ENCODE measurements at places on chromosomes 2 and 18.

DNA sequence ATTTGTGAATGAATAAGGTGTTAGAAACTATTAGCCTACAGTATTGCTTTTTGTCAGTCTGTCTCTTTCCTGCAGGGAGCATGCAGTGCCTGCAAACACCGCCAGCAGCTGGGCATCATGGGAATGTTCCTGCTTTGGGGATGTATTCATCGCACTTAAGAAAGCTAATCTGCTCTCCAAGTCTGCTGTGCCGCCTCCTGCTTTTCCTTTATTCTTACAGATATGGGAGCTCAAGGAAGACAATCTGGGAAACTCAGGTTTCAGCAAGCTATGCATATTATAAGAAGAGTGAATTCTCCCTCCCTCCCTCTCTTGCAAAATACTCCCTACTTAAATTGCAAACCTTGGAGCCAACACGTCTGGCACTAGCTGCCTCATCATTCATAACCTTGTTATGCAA, 479.2 kb upstream of the ACVR2A start:
- no peaks in the 10 kb centered on the region for H3K27me3 ChIP-seq
- DNase-seq: no peak
- no peak overlapping the region for H3K27ac ChIP-seq
- no peaks in the 10 kb centered on the region for H3K4me1 ChIP-seq
- no peaks in the 10 kb centered on the region for H3K36me3 ChIP-seq

DNA sequence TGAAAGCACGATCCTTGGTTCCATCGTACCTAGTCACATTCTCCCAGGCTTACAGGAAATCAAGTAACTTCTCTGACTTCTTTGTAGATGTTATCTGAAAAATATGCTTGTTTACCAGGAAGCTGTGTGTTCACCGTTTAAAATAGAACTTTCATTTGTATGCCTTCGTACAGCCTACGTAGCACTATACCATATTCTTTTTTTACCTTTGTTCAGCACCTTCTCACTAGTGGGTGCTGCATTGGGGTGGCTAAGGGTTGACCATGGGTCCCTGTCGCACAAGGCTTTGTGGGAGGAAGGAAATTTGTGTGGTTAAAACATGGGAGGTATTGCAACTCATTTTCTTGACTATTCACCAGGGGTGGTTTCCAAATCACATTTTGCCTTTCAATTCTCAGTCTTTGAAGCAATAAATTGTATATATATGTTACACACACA, 16.6 kb downstream of the MALT1 start:
- no peaks in the 10 kb centered on the region for H3K4me1 ChIP-seq
- H3K36me3 ChIP-seq: no peaks in the 10 kb centered on the region
- H3K27ac ChIP-seq: no peak overlapping the region
- no peak overlapping the region for H3K4me3 ChIP-seq

DNA sequence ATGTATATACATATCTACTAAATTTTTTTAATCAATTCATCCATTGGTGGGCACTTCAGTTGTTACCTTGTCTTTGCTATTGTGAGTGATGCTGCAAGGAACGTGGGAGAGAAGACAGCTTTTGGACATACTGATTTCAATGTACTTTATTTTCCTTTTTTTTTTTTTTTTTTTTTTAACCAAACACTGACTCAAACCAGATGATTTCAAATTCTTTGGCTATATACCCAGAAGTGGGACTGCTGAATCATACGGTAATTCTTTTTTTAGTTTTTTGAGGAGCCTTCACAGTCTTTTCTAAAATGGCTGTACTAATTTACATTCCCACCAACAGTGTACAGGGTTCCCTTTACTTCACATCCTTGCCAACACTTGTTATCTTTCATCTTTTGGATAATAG, 204.7 kb downstream of the INSIG2 start:
- no peak overlapping the region for H3K27ac ChIP-seq
- no peak overlapping the region for H3K4me3 ChIP-seq
- no peaks in the 10 kb centered on the region for H3K36me3 ChIP-seq

GRCh38 chr2:214800180-214800579, 9.3 kb downstream of the BARD1 start:
- no peaks in the 10 kb centered on the region for H3K36me3 ChIP-seq
- no peaks in the 10 kb centered on the region for H3K4me1 ChIP-seq
- no peaks in the 10 kb centered on the region for H3K27me3 ChIP-seq

DNA sequence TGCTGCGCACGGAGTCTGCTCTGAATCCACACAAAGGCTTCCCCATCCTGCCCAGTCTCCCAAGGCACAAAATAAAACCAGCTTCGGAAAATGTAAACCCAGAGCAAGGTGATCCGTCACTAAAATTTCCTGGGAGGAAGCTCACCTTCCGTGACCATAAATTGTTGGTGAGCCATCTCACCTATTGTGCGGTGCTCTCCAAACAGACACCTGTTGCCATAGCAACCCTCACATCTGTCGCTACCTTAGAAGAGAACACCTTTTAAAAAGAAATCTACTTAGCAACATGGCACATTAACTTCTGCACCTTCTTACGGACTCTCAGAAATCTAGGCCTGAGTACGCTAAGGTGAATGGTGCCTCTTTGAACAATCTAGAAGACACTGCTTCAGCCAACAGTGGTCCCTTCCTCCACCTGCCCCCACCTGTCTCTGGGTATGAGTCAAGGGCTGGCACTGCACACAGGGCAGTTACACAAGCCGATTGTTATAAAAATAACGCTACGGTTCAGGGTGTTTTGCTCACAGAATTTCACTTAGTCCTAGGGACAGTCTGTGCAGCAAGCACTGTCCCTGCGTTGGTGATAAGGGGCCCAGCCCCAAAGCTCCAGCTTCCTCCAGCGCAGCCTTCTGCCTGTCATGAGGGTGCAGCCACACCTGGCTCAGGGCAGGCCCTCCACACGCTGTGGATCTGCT, 114.9 kb upstream of the ID2 start:
- peaks cover 17% of the 10 kb centered on the region for H3K4me1 ChIP-seq
- no peaks in the 10 kb centered on the region for H3K27me3 ChIP-seq
- H3K4me3 ChIP-seq: no peak overlapping the region
- H3K27ac ChIP-seq: peak overlapping the region; percentile 40
- no peak for DNase-seq

DNA sequence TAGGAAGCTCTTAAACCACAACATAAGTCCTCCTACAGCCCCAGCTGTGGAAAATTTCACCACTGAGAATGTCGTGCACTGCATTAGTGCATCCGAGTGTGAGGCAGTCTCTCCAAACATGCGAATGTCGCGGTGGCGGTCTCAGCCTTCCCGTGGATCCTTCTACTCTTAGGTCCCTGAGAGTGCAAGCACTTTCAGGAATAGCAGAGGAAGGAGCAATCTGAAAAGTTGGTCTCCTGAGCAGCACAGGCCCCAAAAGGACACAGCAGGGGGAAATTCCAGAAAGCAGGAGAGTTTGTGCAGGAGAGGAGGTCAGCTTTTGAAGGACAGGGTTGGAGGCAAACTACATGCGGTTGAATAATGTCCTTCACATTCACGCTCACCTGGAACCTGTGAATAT, 440.5 kb upstream of the SMIM21 start:
- H3K27me3 ChIP-seq: no peaks in the 10 kb centered on the region
- no peaks in the 10 kb centered on the region for H3K36me3 ChIP-seq
- no peak for DNase-seq
- H3K4me3 ChIP-seq: no peak overlapping the region
- no peaks in the 10 kb centered on the region for H3K4me1 ChIP-seq
- no peak overlapping the region for H3K27ac ChIP-seq

DNA sequence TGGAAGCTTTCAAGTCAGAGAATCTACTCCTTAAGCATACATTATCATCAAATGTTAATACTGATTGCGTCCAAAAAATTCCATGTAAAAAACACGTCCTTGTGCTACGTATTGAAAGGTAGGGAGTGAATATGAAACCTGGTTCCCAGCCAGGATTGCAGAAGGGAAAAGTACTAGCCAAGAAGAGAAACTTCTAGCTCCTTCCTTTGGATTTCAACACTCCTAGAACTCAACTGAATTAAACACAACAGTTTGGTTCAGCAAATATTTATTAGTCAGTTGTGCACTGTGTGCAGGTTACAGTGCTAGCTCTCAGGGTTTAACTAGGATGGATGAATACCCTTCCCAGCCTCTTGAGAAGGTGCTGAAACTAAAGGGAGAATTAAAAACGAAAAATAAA, 33.9 kb upstream of the FHL2 start:
- H3K27me3 ChIP-seq: no peaks in the 10 kb centered on the region
- no peak overlapping the region for H3K4me3 ChIP-seq
- peak; percentile 4 for DNase-seq
- H3K27ac ChIP-seq: peak overlapping the region; percentile 53
- H3K4me1 ChIP-seq: peaks cover 19% of the 10 kb centered on the region
- H3K36me3 ChIP-seq: no peaks in the 10 kb centered on the region

DNA sequence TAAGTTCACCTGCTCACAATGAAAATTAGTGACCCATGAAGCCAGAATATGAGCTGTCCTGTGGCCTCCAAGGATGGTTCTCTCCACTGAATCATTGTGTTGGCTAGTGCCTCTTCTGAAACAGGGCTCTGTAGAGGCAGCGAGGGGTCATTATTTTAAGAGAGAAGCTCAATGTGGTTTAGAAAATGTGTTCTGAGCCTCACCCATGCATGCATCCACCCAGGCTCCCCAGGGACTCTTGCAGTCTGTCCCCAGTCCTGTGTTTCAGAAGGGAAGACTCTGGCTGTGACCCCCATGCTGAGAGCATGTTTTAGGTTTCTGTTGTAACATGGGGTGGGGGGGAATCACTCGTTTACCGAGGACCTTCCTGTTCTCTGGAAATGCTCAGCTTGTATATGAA, 135.2 kb downstream of the RNF144A start:
- H3K4me3 ChIP-seq: no peak overlapping the region
- H3K27me3 ChIP-seq: no peaks in the 10 kb centered on the region
- no peak overlapping the region for H3K27ac ChIP-seq
